ENCODE measurements at places on chromosomes 7 and 10.

GRCh38 chr10:125455855-125456254, 227.1 kb downstream of the TEX36 start:
- ATAC-seq = no peak

DNA sequence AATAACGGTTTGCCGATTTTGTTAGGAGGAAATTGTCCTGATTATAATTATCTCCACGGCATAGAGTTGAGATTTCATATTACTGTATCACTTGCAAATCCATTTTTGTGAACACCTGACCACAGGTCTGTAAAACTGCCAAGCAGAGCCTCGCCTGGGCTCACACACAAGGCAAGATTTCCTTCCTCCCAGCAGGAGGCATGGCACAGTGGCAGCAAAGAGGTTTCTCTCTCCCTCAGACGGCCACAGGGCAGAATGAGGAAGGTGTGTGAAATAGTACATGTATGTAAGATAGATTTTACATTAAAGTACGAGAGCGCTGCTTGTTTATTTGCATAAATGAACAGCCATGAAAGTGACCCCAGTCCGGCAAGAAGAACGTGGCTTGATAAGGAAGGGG, 130.1 kb downstream of the CELF2 start:
- no peak for ATAC-seq

DNA sequence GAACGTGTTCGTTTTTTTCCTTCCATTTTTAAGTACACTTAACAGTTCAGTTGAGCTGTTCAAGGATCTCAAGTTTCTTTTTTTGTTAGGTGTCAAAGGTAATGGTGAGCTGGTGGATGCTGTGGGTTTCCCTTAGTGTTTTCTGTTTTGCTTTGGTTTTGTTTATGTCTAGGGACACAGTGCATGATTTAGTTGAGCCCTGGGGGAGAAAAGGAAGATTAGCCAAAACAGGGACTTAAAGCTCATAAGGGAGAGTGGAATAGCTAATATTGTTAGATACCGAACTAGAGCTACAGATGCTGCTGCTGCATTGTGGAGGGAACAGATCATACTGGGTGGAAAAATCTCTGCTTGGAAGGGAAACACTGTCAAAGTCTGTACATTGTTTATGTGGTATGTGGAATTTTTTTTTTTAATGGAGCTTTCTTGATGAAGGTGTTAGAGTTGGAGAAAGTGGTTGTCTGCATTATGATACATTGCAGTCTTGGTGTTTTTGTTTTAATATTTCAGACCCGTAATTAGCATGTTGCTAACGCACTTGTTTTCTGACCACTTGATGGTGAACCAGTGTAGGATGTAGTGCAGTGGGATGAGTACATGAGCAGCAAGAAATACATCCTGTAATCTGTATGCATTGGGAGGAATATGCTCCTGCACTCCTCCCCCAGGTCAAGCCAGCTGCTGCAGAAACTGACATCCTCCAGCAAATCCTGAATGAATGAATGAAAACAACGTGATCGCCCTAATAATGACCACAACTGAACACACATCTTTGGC, 2.1 kb downstream of the GLCCI1 start:
- no peak for ATAC-seq

DNA sequence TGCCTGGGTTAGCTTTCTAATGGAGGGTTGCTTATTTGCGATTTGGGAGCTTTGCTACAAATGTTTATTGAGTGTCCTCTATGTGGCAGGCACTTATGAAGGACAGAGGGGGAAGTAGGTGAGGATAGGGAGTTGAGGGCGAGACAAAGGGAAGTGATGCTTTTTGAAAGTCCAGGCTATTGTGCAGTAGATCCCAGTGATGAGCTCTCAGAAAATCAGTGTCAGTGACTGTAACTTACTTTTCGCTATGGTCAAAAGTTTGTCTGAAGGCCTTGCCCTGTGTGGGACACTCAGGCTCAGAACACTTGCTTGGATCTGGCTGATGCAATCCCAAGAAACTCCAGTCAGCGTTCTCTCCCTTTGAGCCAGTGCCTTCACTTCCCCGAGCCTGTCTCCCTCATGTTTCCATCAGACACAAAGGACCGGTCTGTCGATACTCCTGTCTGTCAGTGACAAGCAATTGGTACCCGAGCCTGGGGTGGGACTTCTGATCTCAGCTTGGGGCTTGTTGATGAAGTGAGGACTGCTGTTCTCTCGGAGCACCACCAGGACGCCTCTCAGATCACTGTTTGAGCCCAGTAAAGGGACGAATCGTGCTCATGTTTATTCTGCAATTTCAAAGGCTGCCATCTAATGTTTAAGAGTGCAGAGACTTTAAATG, 63.1 kb upstream of the SORCS3 start:
- ATAC-seq = no peak
